ENCODE measurements at places on chromosomes 5 and 9.

DNA sequence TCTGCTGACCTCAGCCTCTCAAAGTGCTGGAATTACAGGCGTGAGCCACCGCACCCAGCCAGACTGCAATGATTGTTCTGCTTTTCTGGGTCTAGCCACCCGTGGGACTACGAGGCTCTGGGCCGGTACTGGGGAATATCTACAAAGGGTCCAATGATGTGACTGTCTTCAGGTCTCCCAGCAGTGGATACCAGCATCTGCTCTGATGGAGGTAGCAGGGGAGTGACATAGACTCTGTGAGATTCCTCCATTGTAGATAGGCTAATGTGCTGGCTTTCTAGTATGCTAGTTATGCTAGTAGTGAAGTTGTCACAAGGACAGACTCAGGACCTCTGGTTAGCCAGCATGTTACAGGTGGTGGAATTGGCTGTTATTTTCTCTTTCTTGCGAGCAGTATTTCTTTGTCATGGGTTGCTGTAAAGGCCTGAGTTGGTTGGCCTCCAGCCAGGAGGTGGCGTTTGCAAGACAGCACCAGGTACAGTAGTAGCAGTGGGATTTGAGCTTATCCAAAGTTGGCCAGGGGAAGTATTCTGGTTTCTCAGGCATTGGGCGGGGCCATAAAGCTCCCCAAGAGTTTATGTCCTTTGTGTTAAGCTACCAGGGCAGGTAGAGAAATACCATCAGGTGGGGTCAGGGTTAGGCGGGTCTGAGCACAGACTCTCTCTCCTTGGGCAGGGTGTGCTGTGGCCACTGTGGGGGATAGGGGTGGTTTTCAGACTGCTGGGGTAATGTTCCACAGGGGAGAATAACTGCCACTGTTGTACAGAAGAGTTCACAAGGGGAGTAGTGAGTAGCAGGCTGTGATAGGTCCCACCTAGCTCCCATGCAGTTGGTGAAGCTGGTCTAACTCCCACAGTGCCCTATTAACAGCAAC is 105.2 kb downstream of the SGCD start:
- DNase-seq = no peak

GRCh38 chr9:120505186-120505585 is 74.8 kb downstream of the CDK5RAP2 start:
- no peak for DNase-seq

DNA sequence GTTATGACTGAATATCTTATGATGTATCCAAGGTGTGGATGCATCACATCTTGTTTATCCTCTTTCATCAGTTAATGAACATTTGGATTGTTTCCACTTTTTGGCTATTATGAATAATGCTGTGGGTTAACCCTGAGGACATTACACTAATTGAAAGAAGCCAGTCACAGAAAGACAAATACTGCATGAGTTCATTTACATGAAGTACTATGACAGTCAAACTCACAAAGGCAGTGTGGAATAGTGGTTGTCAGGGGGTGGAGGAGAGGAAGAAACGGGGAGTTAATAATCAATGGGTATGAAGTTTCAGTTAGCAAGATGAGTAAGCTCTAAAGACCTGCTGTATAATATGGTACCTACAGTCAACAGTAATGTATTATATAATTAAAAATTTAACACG is 409.4 kb upstream of the CTNND2 start:
- DNase-seq = no peak

GRCh38 chr5:89309268-89309667 is 426.3 kb upstream of the MEF2C start:
- no peak for DNase-seq

- DNase-seq = no peak
These were observed 19.2 kb upstream of the RICTOR start for GRCh38 chr5:39093352-39093751.

- DNase-seq = no peak
These were observed 70.5 kb upstream of the OSMR start for GRCh38 chr5:38775218-38775840.

DNA sequence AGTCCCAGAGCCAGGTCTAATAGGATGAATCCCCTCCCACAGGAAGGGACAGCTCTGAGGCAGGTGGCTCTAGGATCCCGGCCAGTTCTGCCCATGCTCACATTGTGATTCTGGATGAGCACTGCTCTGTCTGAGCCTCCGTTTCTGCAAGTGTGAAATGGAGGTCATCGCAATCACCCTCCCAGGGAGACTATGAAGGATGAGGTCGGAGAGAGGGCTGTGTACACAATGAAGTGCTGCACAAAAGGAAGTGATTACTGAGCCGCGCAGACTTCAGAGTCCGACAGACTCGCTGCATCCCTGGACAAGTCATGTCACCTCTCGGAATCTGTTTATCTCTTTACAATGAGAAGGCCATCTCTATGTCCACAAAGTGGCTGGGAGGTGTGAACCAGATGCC is 21.7 kb downstream of the LHX6 start:
- DNase-seq = no peak

- no peak for DNase-seq
These were observed 228.9 kb downstream of the SH3GL2 start for GRCh38 chr9:17807613-17808282.

GRCh38 chr9:8857926-8858595 is 1058.5 kb upstream of the DMAC1 start:
- DNase-seq = no peak

GRCh38 chr9:112868461-112868860 is 22.2 kb downstream of the SLC46A2 start:
- DNase-seq = no peak

GRCh38 chr9:97632248-97632984 is 752 bp downstream of the TSTD2 start:
- no peak for DNase-seq

- no peak for DNase-seq
These were observed 40.4 kb upstream of the GADD45G start for GRCh38 chr9:89564346-89564878.

DNA sequence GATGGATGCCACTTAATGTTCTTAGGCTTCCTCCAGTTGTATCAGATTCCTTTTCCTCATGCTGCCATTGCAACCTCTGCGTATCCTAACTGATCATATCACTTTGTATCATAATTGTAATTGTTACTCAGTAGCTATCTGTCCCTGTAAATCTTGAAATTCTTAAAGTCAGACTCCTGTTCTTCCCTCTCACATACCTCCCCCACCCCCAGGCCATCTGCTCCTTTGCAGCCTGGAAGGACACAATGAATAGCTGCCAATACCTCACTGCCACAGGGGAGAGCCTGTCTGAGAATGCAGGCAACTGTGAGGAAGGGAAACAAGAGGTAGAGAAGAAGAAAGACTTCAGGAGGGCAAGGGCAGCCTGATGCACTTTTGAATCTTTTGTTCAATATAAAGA is 228.5 kb downstream of the ENC1 start:
- DNase-seq = no peak

GRCh38 chr9:75053869-75054268 is 25.8 kb upstream of the CARNMT1 start:
- DNase-seq = no peak

DNA sequence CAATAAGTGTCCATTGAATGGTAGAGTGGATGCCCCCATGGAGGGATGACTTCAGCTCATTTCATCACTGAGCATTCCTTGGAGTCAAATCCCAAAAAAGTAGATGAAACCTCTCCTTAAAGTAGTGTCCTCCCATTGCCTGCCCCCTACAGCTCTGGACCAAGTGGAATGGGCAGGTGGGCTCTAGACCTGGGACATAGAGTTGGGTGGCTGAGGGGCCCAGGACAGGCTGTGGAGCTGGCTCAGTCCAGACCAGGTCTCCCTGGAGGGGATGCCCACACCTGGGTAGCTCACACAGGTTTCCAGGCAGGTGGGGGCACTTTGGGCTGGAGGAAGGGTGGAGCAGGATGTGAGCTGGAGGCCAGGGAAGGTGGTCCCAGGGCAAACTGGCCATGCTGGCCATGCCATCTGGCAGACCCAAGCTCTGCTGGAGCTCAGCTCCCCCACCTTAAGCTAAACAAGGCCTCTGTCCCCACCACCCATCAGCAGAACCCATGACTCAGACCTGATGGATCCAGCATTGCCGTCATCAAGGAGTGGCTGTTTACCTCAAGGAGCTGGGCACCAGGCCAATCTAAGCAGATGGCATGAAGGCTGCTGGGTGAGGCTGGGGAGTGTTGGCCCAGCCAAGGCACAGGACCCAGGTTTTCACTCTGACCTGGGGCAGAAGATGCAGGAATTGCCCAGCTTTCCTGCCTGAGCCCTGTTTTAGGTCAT is 6.2 kb upstream of the SPINK4 start:
- no peak for DNase-seq

DNA sequence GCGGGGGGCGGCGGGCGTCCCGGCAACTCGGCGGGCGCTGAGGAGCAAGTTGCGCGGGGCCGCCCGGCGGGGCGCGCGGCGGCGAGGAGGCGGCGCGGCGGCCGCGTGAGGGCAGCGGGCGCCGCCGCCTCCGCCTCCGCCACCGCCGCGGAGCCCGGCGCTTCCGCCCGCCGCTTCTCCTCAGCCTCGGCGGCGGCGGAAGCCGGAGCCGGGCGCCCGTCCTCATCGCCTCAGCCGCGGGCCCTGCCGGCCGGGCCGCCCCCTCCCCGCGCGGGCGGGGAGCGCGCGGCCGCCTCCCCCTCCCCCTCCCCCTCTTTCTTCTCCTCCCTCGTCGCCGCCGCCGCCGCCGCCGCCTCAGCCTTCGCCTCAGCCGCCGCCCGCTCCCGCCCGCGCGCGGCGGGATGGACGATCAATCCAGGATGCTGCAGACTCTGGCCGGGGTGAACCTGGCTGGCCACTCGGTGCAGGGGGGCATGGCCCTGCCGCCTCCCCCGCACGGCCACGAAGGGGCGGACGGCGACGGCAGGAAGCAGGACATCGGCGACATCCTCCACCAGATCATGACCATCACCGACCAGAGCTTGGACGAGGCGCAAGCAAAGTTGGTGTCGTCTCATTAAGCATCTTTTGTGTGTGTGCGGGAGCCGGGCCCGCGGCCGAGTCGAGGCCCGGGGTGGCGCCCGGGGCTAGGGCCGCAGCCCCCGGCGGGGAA is at the start of gene PBX3:
Gene PBX3 (plus strand): TSS at position 321 of the 712 bp plus-strand sequence.
- DNase-seq = no peak

DNA sequence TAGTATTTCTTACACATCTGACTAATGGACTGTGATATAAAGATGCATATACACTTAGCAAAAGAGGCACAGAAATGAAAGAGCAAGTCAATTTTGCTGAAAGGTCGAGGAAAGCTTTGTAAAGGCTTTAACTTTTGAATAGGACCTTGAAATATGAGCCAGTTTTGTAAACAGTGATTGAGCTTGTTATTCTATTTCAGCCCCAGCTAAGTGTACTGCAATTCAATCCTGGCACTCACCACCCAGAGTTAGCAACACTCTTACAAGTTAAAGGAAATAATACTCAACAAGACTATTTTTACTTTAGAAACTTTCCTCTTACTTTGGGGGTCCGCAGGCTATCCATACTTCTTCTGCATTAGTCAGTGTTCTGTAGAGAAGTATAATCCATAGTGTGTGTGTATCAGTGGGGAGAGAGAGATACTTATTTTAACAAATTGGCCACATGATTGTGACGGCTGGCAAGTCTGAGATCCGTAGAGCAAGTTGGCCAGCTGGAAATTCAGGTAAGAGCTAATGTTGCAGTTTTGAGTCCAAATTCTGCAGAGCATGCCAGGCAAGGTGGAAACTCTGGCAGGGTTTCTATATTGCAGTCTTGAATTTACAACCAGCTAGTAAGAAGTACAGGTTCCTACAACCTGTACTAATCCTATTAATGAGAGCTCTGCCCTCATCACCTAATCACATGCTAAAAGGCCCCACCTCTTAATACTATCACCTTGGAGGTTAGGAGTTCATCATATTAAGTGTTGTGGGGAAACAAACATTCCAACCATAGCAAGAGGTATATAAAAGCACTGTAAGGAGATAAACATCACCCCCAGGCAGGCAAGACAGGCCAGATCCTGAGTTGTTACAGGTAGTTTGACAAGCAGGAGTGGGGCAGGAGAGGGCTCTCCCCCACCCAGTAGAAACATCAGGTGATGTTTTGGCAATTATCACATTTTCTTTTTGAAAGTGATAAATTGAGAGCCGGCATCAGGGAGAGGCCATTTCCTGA is 33.6 kb downstream of the IL7R start:
- DNase-seq = no peak

GRCh38 chr9:18639911-18640310 is 166.0 kb downstream of the ADAMTSL1 start:
- DNase-seq = no peak

DNA sequence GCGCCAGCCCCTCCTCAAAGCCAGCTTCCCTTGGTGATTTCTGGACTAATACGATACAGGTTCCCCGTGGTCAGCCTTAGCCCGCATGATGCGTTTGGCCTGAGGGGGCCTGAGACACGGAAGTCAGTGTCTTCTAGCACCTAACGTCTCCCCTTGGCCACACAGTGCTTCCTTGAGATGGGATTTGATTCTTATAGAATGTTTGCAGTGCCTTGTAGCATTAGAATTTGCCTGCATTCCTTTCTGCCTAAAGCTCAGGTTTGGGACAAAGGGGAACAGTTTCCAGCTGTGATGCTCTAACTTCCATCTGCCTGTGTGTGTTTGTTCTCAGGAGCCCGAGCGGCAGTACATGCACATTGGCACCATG is 34.4 kb downstream of the CFAP90 start:
- no peak for DNase-seq
